Right renal pelvis (tissue), 4 donors: ENCODE measurements at places on chromosomes 16 and 17. TPM values are rescaled to one million over a fixed set of nuclear protein-coding genes. Genes with fewer than 3 reads are reported as not detected.

GRCh38 chr17:39529455-39529854, 68.2 kb downstream of the CDK12 start:
- no peak for DNase-seq

GRCh38 chr16:48064971-48065370, 90.8 kb downstream of the ABCC12 start:
- DNase-seq: no peak

GRCh38 chr17:82297714-82298537, 19.5 kb downstream of the CD7 start:
- DNase-seq: no peak

- DNase-seq: peak; percentile 37
These were observed 62.0 kb upstream of the NUDT7 start for GRCh38 chr16:77660311-77660710.

DNA sequence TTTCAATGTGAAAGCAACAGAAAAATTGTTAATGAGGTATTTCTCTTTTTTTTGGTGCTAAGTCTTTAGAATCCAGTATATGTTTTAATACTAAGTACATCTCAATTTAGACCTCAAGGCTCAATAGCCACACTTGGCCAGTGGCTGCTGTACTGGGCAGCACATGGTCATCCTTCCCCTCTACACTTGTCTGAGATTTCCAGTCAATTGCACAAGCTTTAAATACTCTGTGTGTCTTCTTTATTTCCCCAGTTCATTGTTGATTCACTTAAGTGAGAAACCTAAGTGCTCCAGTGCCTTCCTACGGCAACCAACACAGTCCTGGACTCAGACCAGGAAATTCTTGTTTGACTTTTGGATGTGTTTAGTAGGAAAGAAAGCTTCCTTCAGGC, 62.2 kb downstream of the TNRC6C start:
- no peak for DNase-seq

- DNase-seq: no peak
These were observed 990 bp downstream of the SLC5A11 start for GRCh38 chr16:24846548-24847357.

DNA sequence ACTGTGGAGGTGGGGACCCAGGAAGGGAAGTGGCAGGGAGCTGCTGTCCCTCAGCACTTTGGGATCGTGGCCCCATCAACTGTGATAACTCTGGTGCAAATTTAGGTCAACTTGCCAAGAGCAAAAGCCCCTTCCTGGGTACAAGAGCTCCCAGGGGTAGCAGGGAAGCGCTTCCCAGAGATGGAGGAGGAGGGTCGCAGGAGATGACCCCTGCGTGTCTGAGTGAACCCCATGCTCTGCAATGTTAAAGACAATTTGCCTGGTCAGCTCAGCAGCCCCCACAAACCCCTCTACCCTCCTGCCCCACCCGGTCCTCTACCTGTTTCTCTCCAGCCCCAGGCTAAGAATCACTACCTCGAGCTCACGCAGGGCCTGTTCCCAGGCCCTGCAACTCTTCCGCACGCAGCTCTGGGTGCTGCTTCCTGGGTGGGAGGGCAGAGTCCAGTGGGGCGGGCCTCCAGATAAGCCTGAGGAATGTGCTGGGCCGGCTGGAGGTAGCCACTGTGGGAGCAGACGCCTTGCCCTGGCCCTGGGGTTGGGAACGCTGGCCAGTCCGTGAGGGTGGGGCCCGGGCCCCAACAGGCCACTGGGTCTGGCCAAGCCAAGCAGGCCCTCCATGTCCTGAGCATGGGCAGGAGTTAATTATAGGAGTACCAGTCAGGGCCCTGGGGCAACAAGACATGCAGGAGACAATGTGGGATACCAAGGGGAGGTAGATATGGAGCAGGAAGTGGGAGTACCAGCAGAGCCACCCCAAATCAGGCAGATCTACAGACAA, 6.1 kb downstream of the DOK4 start:
- no peak for DNase-seq

Gene TNP2
- not detected for polyA plus RNA-seq

Gene CAPNS2
- polyA plus RNA-seq: not detected

Gene RNF222
- 0.06 TPM for polyA plus RNA-seq
